Effector memory CD8-positive, alpha-beta T cell (primary cell): ENCODE measurements at places on chromosomes 11 and 22.

- DNase-seq: no peak
- H3K4me3 ChIP-seq: no peak overlapping the region
- no peaks in the 10 kb centered on the region for H3K4me1 ChIP-seq
- no peaks in the 10 kb centered on the region for H3K27me3 ChIP-seq
Observed at GRCh38 chr22:26035523-26035922, 133.7 kb upstream of the SEZ6L start.

DNA sequence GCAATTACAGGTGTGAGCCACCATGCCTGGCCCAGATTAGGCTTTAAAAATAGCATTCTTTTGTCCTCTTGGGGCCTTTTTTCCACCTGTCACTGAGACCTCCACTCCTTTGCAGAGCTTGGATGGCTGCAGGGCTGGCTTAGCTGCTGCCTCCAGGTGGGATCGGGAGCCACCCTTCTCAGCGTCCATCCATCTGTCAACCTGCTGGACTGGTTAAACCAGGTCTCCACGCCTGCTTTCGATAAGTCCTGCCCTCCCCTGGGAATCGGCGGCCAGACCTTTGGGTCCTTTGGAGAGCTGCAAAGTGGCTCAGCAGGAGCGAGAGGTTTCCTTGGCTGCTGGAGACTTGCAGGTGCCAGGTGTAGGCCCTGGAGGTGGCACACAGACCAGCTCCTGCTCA is 23.4 kb upstream of the GRAMD4 start:
- H3K36me3 ChIP-seq: no peaks in the 10 kb centered on the region
- peaks cover 12% of the 10 kb centered on the region for H3K4me1 ChIP-seq
- no peaks in the 10 kb centered on the region for H3K27me3 ChIP-seq
- no peak overlapping the region for H3K4me3 ChIP-seq
- no peak for DNase-seq

- no peaks in the 10 kb centered on the region for H3K36me3 ChIP-seq
- H3K27ac ChIP-seq: no peak overlapping the region
- no peaks in the 10 kb centered on the region for H3K4me1 ChIP-seq
- DNase-seq: no peak
Observed at GRCh38 chr11:23555085-23555484, 694.8 kb upstream of the CCDC179 start.

DNA sequence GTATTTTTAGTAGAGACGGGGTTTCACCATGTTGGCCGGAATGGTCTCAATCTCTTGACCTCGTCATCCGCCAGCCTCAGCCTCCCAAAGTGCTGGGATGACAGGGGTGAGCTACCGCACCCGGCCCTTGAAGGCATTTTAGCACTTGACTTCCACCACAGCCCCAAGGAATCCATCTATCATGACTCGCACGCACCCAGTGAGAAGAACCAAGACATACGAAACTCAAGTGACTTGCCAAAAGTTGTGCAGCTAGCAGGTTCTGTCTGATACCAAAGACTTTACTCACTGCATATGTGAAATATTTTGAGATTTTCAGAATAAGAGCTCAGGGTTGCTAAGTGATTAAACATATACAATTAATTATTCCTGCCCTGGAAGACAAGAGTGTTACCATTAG is 21.0 kb downstream of the FLI1 start:
- H3K27ac ChIP-seq: peak overlapping the region; percentile 98
- DNase-seq: no peak
- H3K4me3 ChIP-seq: peak overlapping the region; percentile 52
- peaks cover 85% of the 10 kb centered on the region for H3K4me1 ChIP-seq

GRCh38 chr22:42228483-42228882 is 42.0 kb downstream of the TCF20 start:
- H3K4me3 ChIP-seq: no peak overlapping the region
- H3K27ac ChIP-seq: peak overlapping the region; percentile 74
- no peaks in the 10 kb centered on the region for H3K36me3 ChIP-seq

DNA sequence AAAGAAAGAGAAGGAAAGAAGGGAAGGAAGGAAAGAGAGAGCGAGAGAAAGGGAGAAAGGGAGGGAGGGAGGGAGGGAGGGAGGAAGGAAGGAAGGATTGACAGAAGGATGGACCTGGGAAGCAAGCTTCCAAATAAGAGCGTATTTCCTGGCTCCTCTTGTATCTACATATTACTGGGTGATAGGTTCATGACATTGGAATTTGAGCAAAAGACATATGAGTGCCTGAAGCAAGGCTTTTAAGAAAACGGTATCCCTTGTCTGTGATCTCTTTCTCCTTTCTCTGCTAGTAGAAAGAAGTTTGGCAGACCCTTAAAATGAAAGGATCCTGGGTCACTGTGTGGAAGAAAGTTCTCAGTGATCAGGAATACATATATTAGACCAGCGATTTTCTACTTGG is 932.2 kb upstream of the CCDC90B start:
- no peak for DNase-seq
- no peaks in the 10 kb centered on the region for H3K4me1 ChIP-seq
- no peaks in the 10 kb centered on the region for H3K27me3 ChIP-seq
- H3K4me3 ChIP-seq: no peak overlapping the region

GRCh38 chr11:109993786-109994185 is 99.4 kb upstream of the ZC3H12C start:
- DNase-seq: no peak
- no peak overlapping the region for H3K4me3 ChIP-seq
- H3K27ac ChIP-seq: no peak overlapping the region
- H3K4me1 ChIP-seq: no peaks in the 10 kb centered on the region

GRCh38 chr11:102007567-102008437 is 39.4 kb upstream of the CFAP300 start:
- no peak overlapping the region for H3K4me3 ChIP-seq
- H3K27ac ChIP-seq: no peak overlapping the region
- peaks cover 3% of the 10 kb centered on the region for H3K36me3 ChIP-seq
- DNase-seq: no peak
- no peaks in the 10 kb centered on the region for H3K4me1 ChIP-seq
- H3K27me3 ChIP-seq: peaks cover 16% of the 10 kb centered on the region

DNA sequence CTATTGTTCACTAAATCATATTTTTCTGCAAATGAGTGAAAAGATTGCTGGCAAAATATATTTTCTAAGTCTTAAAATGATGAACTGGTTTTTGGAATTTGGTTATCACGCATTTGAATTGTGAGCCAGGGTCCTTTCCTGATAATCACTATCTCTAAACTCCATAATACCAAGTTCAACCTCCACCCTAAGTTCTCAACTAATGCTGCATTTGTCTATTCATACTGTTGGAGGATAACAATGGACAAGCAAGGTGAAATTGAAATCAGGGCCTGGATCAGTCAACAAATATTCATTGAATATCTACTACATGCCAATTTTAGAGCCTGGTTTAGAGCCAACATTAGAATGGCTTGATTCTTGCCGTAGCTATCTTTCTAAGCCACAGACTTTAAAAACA is 4.7 kb upstream of the PCF11 start:
- no peak for DNase-seq
- H3K36me3 ChIP-seq: peaks cover 20% of the 10 kb centered on the region
- no peaks in the 10 kb centered on the region for H3K27me3 ChIP-seq
- no peaks in the 10 kb centered on the region for H3K4me1 ChIP-seq

DNA sequence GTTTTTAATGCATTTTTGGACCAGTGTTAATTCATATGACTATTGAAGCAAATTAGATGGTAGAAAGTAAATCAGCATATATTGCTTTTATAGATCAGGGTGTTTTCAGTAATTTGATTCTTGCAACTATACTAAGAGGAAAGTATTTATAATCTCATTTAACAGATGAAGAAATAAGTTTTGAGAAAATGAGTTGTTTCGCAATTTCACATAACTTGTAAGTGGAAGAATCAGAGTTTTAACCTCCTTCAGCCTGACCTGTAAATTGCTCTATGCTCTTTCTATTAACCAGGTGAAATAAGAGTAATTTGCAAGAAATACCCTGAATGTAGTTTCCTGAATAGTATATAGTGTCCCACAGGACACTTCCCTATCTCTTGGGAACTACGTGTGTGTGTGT is 1106.8 kb upstream of the RAG2 start:
- no peaks in the 10 kb centered on the region for H3K4me1 ChIP-seq
- H3K4me3 ChIP-seq: no peak overlapping the region
- no peaks in the 10 kb centered on the region for H3K36me3 ChIP-seq

- peak overlapping the region; percentile 94 for H3K27ac ChIP-seq
- H3K4me3 ChIP-seq: peak overlapping the region; percentile 77
- no peak for DNase-seq
- peaks cover 49% of the 10 kb centered on the region for H3K4me1 ChIP-seq
Observed at GRCh38 chr11:18330921-18331320, 8.6 kb downstream of the GTF2H1 start.

GRCh38 chr11:83124636-83125424 is 32.1 kb upstream of the PCF11 start:
- DNase-seq: no peak
- H3K36me3 ChIP-seq: no peaks in the 10 kb centered on the region
- no peak overlapping the region for H3K27ac ChIP-seq
- peaks cover 15% of the 10 kb centered on the region for H3K4me1 ChIP-seq
- no peak overlapping the region for H3K4me3 ChIP-seq
- no peaks in the 10 kb centered on the region for H3K27me3 ChIP-seq

GRCh38 chr11:1062075-1062820 is 12.4 kb upstream of the MUC2 start:
- H3K36me3 ChIP-seq: no peaks in the 10 kb centered on the region
- no peak for DNase-seq
- no peak overlapping the region for H3K27ac ChIP-seq
- peaks cover 41% of the 10 kb centered on the region for H3K27me3 ChIP-seq

DNA sequence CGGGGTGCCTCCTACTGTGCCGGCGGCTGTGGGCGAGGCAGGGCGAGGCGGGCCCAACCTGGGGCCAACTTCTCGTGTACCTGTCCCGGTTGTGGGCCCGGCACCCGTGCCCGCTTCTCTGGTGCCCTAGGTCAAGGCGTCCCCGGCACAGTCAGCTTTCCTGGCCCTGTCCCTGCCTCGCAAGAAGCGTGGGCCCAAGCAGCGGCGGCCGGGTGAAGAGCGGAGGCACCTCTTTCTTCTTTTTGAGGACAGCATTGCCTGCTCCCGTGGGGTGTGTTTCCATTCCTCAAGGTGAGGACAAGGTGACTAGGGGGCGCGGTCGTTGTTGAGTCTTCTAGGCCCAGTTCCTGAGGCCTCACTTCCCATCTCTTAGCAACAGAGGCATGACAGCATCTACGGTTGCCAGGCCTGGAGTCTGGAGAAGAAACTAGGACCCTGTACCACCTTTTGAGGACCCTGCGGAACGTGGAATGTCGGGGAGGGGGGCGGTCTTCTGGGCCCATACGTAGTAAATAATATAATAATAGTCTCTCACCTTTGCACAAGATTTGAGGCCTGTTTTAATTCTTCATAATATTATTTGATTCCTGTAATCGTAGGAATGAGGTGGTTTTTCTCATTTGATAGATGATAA is 418 bp downstream of the ACO2 start:
- H3K27ac ChIP-seq: peak overlapping the region; percentile 99
- peaks cover 63% of the 10 kb centered on the region for H3K36me3 ChIP-seq
- H3K4me3 ChIP-seq: peak overlapping the region; percentile 91
- DNase-seq: no peak
- H3K27me3 ChIP-seq: no peaks in the 10 kb centered on the region

DNA sequence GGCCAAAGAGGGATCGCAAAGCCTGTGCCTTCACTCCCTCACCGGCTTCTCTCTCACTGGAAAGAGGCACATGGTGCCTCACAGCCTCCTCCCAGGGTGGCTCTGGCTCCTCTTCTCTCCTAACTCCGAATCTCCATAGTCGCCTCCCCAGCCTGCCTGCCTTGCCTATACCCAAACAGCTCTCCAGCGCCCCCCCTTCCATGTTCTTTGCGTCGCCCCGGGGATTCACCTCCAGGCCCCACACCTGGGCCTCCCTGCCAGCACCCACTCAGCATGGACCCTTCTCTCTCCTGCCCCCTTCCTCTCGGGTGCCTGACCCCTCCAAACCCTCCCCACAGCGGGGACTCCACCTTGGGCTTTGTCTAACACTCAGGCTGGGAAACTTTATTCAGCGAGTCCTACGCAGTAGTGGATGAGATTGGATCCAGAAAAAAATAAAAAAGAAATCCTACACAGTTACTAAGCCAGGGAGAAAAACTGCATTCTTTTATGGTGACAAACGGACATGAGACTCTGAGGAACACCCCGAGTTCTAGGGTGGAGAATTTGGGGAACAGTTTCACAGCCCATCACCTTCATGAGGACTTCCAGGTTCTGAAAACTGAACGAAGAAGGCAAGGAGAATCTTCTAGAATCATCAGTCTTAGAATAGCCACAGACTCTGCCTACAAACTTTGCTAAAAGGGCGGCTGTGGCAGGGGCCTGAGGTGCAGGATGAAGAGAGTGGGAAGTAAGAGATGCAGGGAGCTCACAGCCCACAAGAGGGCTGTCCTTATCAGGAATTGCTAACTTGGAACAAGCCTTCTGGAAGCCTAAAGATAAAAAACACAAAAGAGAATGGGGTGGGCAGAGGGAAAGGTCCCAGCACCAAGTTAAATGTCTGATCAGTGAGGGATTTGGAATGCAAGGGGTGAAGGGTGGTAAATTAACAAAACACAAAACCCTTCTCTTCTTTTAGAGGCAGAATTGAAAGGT is 5.3 kb downstream of the PPM1F start:
- no peak overlapping the region for H3K4me3 ChIP-seq
- H3K36me3 ChIP-seq: peaks cover 10% of the 10 kb centered on the region
- no peaks in the 10 kb centered on the region for H3K27me3 ChIP-seq
- DNase-seq: no peak
- H3K27ac ChIP-seq: peak overlapping the region; percentile 38
- H3K4me1 ChIP-seq: peaks cover 14% of the 10 kb centered on the region

GRCh38 chr11:134158023-134158422 is 65.7 kb downstream of the NCAPD3 start:
- DNase-seq: no peak
- no peak overlapping the region for H3K27ac ChIP-seq
- no peak overlapping the region for H3K4me3 ChIP-seq
- H3K4me1 ChIP-seq: no peaks in the 10 kb centered on the region

GRCh38 chr22:46131151-46131587 is 19.2 kb upstream of the PPARA start:
- H3K27me3 ChIP-seq: peaks cover 20% of the 10 kb centered on the region
- no peak for DNase-seq
- peaks cover 3% of the 10 kb centered on the region for H3K36me3 ChIP-seq
- no peak overlapping the region for H3K27ac ChIP-seq
- no peaks in the 10 kb centered on the region for H3K4me1 ChIP-seq
- no peak overlapping the region for H3K4me3 ChIP-seq

- peaks cover 25% of the 10 kb centered on the region for H3K27me3 ChIP-seq
- H3K36me3 ChIP-seq: peaks cover 4% of the 10 kb centered on the region
- DNase-seq: peak; percentile 55
- no peak overlapping the region for H3K27ac ChIP-seq
- H3K4me1 ChIP-seq: peaks cover 3% of the 10 kb centered on the region
Observed at GRCh38 chr11:1546536-1547466, 25.3 kb downstream of the DUSP8 start.

DNA sequence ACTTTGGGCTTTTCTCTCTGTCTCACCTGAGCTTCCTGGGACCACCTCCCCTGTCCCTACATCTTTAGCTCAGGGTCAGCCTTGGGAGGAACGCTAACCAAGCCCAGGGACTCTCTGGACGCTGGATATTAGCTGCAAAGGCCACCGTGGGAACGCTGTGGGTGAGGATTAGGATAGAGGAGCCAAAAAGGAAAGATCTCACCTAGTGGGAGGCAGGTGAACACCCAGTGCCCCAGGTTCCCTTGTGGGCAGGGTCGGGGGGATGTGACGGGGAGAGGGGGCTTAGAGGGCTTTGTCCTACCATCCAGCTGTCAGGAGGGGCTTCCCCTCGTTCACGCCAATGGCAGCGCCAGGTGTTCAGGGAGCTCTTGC is 50.2 kb downstream of the LINC01488 start:
- DNase-seq: no peak
- peaks cover 48% of the 10 kb centered on the region for H3K27me3 ChIP-seq
- H3K4me3 ChIP-seq: no peak overlapping the region
- H3K36me3 ChIP-seq: no peaks in the 10 kb centered on the region

- H3K36me3 ChIP-seq: no peaks in the 10 kb centered on the region
- no peaks in the 10 kb centered on the region for H3K27me3 ChIP-seq
- DNase-seq: no peak
- H3K4me1 ChIP-seq: no peaks in the 10 kb centered on the region
- no peak overlapping the region for H3K27ac ChIP-seq
- no peak overlapping the region for H3K4me3 ChIP-seq
Observed at GRCh38 chr11:97621282-97621681, 1231.5 kb downstream of the JRKL start.
